ENCODE measurements at places on chromosomes 5 and 9. TPM values are rescaled to one million over a fixed set of nuclear protein-coding genes. Genes with fewer than 3 reads are reported as not detected.

Gene UNC13B
- 17.9 TPM for total RNA-seq

Gene HMGCS1
- 620 TPM for total RNA-seq

Gene PPWD1
- total RNA-seq = 43.6 TPM

Gene FLT4
- 1.6 TPM for total RNA-seq
